ENCODE measurements at places on chromosomes 11 and 22.

DNA sequence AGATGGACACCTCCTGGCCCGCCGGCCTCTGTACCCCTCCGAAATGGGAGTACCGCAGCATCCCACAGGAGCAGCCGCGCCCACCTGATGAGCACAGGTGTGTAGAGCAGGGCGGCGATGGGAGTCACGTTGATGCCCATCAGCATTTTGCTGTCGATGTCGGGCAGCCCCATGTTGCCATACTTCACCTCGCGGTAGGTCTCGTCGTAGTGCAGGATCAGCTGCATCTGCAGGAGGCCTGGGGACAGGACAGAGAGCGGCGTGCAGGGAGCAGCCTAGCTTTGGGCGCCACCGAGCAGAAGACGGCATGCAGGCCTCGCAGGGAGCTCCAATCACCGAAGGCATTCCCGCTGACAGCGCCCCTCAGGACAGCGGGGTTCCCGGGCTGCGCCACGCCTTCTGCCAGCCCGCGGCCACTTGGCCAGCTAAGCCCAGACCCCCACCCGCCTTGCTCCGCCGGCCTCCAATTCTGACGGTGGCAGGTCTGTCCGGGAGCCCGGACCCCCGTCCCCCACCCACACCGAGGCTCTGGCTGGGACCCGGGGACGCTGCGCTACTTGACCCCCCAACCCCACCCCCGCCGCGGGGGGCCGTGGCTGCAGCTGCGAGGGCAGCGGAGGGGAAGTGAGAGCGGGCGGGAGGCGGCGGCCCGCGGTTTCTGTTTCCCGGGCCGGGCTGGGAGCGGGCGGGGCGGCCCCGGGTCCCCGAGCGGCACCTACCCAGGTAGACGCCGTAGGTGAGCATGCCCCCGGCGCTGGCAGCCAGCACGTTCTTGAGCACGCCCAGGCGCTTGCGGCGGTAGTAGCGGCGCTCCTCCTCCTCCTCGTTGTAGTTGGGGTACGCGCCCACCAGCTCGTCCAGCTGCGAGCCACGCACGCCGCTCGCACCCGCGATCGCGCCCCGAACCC, 705 bp downstream of the UNC93B1 start:
- no peaks in the 10 kb centered on the region for H3K36me3 ChIP-seq
- peak overlapping the region; percentile 37 for H3K4me3 ChIP-seq
- peaks cover 35% of the 10 kb centered on the region for H3K4me1 ChIP-seq
- H3K27ac ChIP-seq = peak overlapping the region; percentile 28

GRCh38 chr11:76217653-76218160, 11.4 kb upstream of the WNT11 start:
- no peak overlapping the region for H3K27ac ChIP-seq
- no peak for DNase-seq
- no peaks in the 10 kb centered on the region for H3K36me3 ChIP-seq
- H3K4me1 ChIP-seq = no peaks in the 10 kb centered on the region
- no peaks in the 10 kb centered on the region for H3K27me3 ChIP-seq
- H3K4me3 ChIP-seq = no peak overlapping the region

DNA sequence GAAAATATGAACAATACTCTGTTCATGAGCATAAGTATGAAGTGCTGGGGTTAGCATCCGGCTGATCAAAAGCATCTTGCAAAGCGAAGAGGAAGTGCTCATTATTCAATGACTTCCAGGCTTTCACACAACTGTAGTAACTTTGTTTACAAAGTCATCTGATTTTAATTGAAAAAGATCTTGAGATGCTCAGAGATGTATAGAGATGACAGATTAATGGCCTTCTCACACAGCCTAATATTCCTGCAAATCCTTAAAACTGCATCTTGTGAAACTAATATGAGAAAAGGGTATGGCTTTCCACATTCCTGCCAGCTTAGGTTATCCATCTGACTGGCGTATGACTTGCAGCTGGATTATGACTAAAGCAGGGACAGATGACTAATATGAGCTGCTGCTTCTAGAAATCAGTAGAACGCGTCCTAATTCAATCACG, 125.4 kb downstream of the CASP12 start:
- H3K36me3 ChIP-seq = no peaks in the 10 kb centered on the region
- DNase-seq = no peak
- H3K27me3 ChIP-seq = no peaks in the 10 kb centered on the region
- peak overlapping the region; percentile 3 for H3K27ac ChIP-seq

DNA sequence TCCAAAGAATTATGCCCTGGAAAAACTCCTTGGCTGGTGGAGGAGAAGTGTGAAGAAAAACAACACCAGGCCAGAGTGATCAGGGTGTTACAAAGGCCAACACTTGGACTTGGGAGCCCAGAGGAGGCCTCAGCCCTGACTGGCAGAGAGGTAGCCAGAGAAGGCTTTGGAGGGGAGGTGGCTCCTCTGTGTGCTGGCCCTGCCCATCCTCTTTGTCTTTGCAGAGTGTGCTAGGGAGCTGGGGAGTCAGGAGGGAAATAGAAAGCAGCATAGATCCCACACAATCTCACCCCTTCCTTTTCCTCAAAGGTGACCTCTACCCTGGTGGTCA, 12.0 kb upstream of the P2RY6 start:
- no peak overlapping the region for H3K4me3 ChIP-seq
- H3K36me3 ChIP-seq = no peaks in the 10 kb centered on the region
- DNase-seq = no peak
- no peaks in the 10 kb centered on the region for H3K4me1 ChIP-seq
- no peaks in the 10 kb centered on the region for H3K27me3 ChIP-seq

- no peak for DNase-seq
- H3K27me3 ChIP-seq = no peaks in the 10 kb centered on the region
- no peak overlapping the region for H3K4me3 ChIP-seq
- no peaks in the 10 kb centered on the region for H3K4me1 ChIP-seq
- H3K27ac ChIP-seq = no peak overlapping the region
- no peaks in the 10 kb centered on the region for H3K36me3 ChIP-seq
These were observed 478.8 kb upstream of the RAG2 start for GRCh38 chr11:37076866-37077265.

DNA sequence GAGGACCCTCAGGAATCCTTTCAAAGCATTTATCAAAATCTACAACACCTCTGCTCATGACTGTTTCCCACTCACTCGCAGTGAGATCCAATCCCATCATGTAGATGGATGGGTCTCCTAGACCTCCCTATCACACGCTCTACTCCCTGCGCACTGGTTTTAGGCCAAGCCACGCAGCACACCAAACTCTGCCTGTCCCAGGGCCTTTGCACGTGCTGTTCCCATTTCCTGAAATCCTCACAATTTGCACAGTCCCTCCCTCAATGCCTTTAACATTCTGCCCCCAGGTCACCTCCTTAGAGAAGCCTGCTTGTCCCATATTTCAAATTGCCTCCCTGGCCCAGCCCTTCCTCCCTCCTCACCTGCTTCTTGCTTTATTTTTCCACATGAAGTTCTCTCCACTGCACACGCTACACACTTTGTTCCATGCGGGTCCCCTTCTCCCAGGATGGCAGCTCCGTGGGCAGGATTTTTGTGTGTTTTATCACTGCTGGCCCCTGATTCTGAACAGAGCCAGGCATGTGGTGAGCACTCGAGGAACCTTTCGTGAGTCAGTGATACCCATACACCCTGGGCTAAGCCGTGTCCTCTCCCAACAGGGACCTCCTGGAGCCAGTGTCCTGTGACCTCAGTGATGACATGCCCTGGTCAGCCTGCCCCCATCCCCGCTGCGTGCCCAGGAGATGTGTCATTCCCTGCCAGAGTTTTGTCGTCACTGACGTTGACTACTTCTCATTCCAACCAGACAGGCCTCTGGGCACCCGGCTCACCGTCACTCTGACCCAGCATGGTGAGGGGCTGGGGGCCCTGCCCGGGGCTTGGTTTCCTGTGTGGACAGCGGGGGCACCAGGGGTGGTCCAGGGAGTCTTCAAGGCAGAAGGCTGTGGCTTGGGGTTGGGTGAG, 12.2 kb downstream of the CSF2RB start:
- H3K4me3 ChIP-seq = no peak overlapping the region
- no peak for DNase-seq
- H3K4me1 ChIP-seq = no peaks in the 10 kb centered on the region
- H3K27ac ChIP-seq = no peak overlapping the region
- peaks cover 64% of the 10 kb centered on the region for H3K27me3 ChIP-seq
